CD4-positive, alpha-beta T cell (primary cell): ENCODE measurements at places on chromosomes 12 and 14.
A peak's percentile ranks its signal among the peaks of the same experiment; 100 is the strongest.

GRCh38 chr12:113407931-113408600, 4.4 kb upstream of the SDS start:
- H3K27me3 ChIP-seq = peaks cover 4% of the 10 kb centered on the region
- no peak overlapping the region for H3K27ac ChIP-seq
- H3K36me3 ChIP-seq = no peaks in the 10 kb centered on the region
- peaks cover 2% of the 10 kb centered on the region for H3K4me1 ChIP-seq
- H3K4me3 ChIP-seq = no peak overlapping the region

- H3K4me1 ChIP-seq = no peaks in the 10 kb centered on the region
- H3K27ac ChIP-seq = no peak overlapping the region
- H3K27me3 ChIP-seq = no peaks in the 10 kb centered on the region
- no peak overlapping the region for H3K4me3 ChIP-seq
- H3K36me3 ChIP-seq = no peaks in the 10 kb centered on the region
Measured at GRCh38 chr12:39835517-39836489, 216.2 kb upstream of the ABCD2 start.

GRCh38 chr14:34628681-34629135, 1.2 kb downstream of the SNX6 start:
- H3K4me3 ChIP-seq = peak overlapping the region; percentile 96
- DNase-seq = no peak
- H3K36me3 ChIP-seq = peaks cover 12% of the 10 kb centered on the region
- H3K27me3 ChIP-seq = no peaks in the 10 kb centered on the region

- no peak overlapping the region for H3K4me3 ChIP-seq
- DNase-seq = peak; percentile 3
- no peak overlapping the region for H3K27ac ChIP-seq
- H3K36me3 ChIP-seq = no peaks in the 10 kb centered on the region
- H3K4me1 ChIP-seq = peaks cover 13% of the 10 kb centered on the region
Measured at GRCh38 chr14:61188196-61188595, 92.9 kb downstream of the TMEM30B start.

DNA sequence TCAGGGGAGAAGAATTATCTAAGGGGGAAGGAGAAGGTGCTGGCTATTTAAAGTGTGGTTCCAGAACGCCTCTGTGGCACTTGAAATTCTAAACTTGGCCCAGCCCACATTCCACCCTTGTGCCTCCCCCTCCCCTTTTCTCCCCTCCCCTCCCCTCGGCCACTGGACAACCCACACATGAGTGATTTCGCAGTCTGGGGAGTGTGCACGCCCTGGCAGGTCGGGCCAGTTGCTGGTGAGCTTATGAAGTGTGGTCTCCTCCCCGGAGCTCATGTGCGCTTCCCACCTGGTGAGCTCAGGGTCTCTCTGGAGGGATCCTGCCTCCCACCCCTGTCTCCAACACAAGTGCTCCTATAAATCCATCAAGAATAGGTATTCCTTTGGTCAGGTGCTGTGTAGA, at the start of gene SLC6A13:
Gene SLC6A13 (minus strand): TSS at position 20 of the 400 bp plus-strand sequence. CDS start 2,784 bp downstream, outside the sequence.
- no peak for DNase-seq
- peaks cover 2% of the 10 kb centered on the region for H3K27me3 ChIP-seq
- no peak within 1 kb of the TSS for H3K4me3 ChIP-seq
- no peak within 1 kb of the TSS for H3K27ac ChIP-seq

DNA sequence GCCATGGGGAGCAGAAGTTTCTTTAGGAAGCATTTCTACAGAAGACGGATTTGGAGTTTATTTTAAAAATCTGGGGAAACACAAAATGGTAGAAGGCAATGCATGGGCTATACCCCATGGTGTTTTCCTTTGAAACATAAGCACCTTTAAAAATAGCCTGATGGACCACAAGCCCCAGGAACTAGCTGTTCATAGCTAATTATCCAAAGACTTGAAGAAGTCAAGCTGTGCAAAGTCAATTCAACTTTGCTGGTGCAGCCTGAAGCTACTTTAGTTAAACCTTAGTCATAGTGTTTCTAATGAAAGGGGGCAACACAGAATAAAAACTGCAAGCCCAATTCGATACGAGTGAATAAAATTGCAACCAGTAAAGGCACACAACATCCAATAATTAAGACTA, 732.5 kb downstream of the GALC start:
- no peak overlapping the region for H3K27ac ChIP-seq
- H3K4me3 ChIP-seq = no peak overlapping the region
- no peak for DNase-seq
- H3K4me1 ChIP-seq = no peaks in the 10 kb centered on the region
- no peaks in the 10 kb centered on the region for H3K36me3 ChIP-seq

GRCh38 chr12:95335948-95336347, 118.3 kb downstream of the VEZT start:
- no peaks in the 10 kb centered on the region for H3K36me3 ChIP-seq
- H3K4me1 ChIP-seq = no peaks in the 10 kb centered on the region
- no peaks in the 10 kb centered on the region for H3K27me3 ChIP-seq
- no peak overlapping the region for H3K27ac ChIP-seq
- no peak overlapping the region for H3K4me3 ChIP-seq

GRCh38 chr12:12922191-12922616, 29.8 kb downstream of the GPRC5D start:
- H3K4me3 ChIP-seq = no peak overlapping the region
- DNase-seq = no peak
- H3K4me1 ChIP-seq = no peaks in the 10 kb centered on the region
- no peaks in the 10 kb centered on the region for H3K36me3 ChIP-seq
- H3K27ac ChIP-seq = no peak overlapping the region

GRCh38 chr12:125185740-125186470, 120.7 kb downstream of the AACS start:
- DNase-seq = no peak
- H3K4me1 ChIP-seq = peaks cover 10% of the 10 kb centered on the region
- no peaks in the 10 kb centered on the region for H3K36me3 ChIP-seq
- H3K4me3 ChIP-seq = no peak within 1 kb of the TSS
- no peak within 1 kb of the TSS for H3K27ac ChIP-seq

DNA sequence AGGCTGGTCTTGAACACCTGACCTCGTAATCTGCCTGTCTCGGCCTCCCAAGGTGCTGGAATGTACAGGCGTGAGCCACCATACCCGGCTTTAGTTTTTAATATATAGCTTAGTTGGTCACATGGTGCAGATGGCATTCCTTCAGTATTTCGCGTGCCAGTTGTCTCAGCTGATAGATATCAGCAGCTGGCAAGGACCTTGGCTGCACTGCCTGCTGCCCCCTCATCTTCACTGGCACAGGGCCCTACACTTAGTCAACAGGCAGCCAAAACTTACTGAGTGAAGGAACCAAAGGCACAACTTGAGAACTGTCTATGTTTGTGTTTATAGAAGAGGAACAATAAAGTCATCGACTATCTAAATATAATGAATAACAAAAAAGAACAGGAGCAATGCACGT, 31.0 kb downstream of the EID3 start:
- H3K4me3 ChIP-seq = no peak overlapping the region
- no peaks in the 10 kb centered on the region for H3K4me1 ChIP-seq
- no peak overlapping the region for H3K27ac ChIP-seq

DNA sequence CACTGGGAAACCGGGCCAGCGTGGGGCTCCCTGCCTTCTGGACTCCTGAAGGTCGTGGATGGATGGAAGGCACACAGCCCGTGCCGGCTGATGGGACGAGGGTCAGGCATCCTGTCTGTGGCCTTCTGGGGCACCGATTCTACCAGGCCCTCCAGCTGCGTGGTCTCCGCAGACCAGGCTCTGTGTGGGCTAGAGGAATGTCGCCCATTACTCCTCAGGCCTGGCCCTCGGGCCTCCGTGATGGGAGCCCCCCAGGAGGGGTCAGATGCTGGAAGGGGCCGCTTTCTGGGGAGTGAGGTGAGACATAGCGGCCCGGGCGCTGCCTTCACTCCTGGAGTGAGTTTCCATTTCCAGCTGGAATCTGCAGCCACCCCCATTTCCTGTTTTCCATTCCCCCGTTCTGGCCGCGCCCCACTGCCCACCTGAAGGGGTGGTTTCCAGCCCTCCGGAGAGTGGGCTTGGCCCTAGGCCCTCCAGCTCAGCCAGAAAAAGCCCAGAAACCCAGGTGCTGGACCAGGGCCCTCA, 26.9 kb downstream of the HIP1R start:
- peaks cover 9% of the 10 kb centered on the region for H3K4me1 ChIP-seq
- H3K4me3 ChIP-seq = no peak overlapping the region
- H3K36me3 ChIP-seq = peaks cover 42% of the 10 kb centered on the region
- no peaks in the 10 kb centered on the region for H3K27me3 ChIP-seq
- H3K27ac ChIP-seq = no peak overlapping the region

DNA sequence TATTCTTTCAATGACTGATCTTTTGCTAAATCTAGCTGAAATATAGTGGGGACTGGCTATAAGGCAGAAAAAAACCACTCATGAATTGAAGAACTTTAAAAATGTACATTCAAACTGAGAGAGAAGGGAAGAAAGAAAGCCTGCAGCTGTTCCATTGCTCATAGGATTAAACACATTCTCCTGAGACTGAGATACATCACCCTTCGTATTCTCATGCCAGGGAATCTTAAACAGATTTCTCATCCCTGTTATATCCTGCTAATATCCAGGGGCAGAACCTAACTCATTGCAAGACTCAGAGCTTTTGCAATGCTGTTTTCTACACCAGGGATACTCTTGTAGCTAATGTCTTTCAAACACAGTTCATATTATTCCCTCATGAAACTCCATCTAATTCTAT, 67.2 kb upstream of the ACSS3 start:
- no peaks in the 10 kb centered on the region for H3K4me1 ChIP-seq
- DNase-seq = no peak

GRCh38 chr12:118429688-118430383, 53.5 kb downstream of the SUDS3 start:
- H3K36me3 ChIP-seq = no peaks in the 10 kb centered on the region
- no peaks in the 10 kb centered on the region for H3K4me1 ChIP-seq
- no peak overlapping the region for H3K4me3 ChIP-seq
- DNase-seq = no peak

DNA sequence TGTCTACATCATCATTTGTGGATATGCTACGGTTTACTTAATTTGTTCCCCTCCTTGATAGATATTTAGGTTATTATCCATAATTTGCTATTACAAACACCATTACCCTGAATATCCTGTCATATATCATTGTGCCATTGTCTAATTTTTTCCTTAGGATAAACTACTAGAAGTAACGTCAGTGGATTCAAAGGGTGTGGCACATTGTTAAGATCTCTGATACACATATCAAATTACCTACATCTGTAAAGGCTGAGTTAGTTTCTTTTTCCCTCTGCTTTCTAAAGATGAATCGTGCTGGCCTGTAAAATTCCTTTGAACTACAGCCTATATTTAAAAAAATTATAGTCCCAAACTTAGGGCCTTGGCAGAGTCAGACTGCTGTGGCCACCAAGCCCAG, 53.9 kb upstream of the STRN3 start:
- no peaks in the 10 kb centered on the region for H3K4me1 ChIP-seq
- DNase-seq = no peak
- peaks cover 29% of the 10 kb centered on the region for H3K36me3 ChIP-seq

DNA sequence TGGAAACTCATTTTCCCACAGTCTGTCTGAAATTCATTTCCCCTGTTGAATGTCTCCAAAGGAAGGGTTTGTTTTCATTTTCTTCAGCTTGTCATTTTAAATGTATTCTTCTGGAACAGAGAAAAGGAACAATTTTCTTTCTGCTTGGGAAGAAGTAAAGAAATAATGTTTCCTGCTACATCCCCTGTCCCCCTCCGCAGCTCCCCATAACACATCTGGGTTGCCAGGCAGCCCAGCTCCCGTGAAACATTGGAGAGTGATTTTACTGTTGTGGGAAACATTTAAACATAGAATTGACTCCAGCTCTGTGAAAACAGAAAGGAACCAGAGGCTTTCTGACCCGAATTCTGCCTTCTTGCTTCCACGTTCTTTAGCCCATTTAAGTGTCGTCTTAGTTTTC, 159.5 kb downstream of the TMEM132C start:
- DNase-seq = no peak
- H3K27me3 ChIP-seq = no peaks in the 10 kb centered on the region
- no peaks in the 10 kb centered on the region for H3K4me1 ChIP-seq
- no peak overlapping the region for H3K27ac ChIP-seq

DNA sequence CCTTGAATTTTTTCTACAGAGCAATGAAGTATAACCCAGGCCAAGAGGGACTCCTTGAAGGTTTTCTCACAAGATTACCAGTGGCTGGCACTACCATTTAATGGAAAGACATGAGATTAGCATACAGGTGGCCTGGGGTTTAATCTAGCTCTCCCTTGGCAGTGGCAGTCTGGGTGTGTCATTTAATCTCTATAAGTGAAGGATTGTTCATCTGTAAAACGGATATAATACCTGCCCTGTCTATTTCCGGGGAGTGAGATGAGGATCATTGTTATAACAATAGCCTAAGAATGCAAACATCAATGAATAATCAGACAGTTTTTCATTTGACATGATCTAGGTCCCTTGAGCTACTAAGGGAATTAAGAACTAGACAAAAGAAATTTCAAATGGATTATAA, 168.7 kb upstream of the CPNE8 start:
- H3K36me3 ChIP-seq = no peaks in the 10 kb centered on the region
- no peaks in the 10 kb centered on the region for H3K4me1 ChIP-seq
- no peak overlapping the region for H3K4me3 ChIP-seq
- no peak for DNase-seq
- H3K27me3 ChIP-seq = no peaks in the 10 kb centered on the region
- no peak overlapping the region for H3K27ac ChIP-seq

- H3K4me1 ChIP-seq = no peaks in the 10 kb centered on the region
- H3K4me3 ChIP-seq = no peak overlapping the region
- DNase-seq = no peak
- no peaks in the 10 kb centered on the region for H3K36me3 ChIP-seq
- peaks cover 21% of the 10 kb centered on the region for H3K27me3 ChIP-seq
Measured at GRCh38 chr12:101207086-101207780, 2.8 kb downstream of the SLC5A8 start.

DNA sequence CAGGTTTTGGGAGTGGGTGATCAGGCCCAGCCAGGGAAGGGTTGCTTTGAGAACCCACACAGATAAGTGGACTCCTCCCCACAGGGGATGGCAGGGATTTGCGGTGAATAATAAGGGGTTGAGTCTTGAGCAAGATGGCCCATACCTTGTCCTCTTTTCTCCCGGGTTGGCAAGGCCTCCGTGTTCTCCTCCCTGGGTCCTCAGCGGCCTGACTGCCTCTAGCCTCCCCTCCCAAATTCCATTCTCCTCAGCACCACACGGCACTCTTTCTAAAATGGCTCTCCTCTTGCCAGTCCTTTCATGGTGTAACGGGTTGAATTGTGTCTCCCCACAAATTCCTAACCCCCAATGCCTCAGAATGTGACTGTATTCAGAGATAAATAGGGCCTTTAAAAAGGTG, 70.0 kb downstream of the CHST11 start:
- H3K4me3 ChIP-seq = no peak overlapping the region
- H3K36me3 ChIP-seq = no peaks in the 10 kb centered on the region
- H3K27me3 ChIP-seq = no peaks in the 10 kb centered on the region
- no peak overlapping the region for H3K27ac ChIP-seq

DNA sequence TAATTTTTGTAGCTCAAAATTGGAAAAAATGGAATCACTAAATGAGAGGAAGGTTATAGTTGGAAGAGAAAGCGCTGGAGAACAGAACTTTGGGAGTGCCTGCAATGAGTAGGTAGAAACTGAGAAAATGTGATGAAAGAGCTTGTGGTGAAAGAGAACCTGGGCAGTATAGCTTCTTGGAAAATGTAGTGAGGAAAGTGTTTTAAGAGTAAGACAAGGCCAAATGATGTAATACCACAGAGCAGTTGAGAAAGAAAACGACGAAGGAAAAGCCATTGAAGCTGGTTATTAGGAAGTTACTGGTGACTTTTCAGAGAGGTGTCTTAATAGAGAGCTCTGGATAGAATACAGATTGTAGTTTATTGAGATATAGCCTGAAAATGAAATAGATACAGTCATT, 255.3 kb downstream of the AEBP2 start:
- H3K27me3 ChIP-seq = no peaks in the 10 kb centered on the region
- H3K36me3 ChIP-seq = no peaks in the 10 kb centered on the region
- H3K4me3 ChIP-seq = no peak overlapping the region
- H3K27ac ChIP-seq = no peak overlapping the region

GRCh38 chr12:9264546-9264945, 56.4 kb upstream of the PZP start:
- no peaks in the 10 kb centered on the region for H3K4me1 ChIP-seq
- no peak overlapping the region for H3K4me3 ChIP-seq
- DNase-seq = no peak
- no peak overlapping the region for H3K27ac ChIP-seq
- H3K27me3 ChIP-seq = no peaks in the 10 kb centered on the region
